T1000 (cell line): ENCODE measurements at places on chromosomes 5 and 9.
A peak's percentile ranks its signal among the peaks of the same experiment; 100 is the strongest.

DNA sequence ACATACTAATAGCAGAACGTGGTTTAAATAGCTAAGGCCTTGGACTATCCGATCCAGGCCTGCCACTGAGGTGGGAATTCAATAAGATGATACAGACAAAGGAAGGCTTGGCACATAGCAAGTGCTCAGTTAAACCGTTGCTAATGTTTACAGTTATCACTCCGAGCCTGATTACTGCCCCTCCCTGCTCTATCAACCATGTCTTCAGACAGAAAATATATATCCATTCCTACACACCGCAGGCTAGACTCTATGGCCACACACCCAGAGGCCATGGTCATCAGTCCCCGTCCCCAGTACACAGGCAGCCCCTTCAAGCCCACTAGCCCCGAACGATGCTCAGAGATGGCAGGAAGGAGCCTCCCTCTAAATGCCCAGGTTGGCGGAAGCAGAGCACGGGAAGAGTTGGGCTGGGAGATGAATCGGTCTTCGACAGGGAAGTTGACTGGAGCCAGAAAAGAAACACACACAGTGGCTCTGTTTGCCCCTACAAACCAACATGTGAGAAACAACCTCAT is 49.7 kb upstream of the STXBP1 start:
- DNase-seq: no peak

DNA sequence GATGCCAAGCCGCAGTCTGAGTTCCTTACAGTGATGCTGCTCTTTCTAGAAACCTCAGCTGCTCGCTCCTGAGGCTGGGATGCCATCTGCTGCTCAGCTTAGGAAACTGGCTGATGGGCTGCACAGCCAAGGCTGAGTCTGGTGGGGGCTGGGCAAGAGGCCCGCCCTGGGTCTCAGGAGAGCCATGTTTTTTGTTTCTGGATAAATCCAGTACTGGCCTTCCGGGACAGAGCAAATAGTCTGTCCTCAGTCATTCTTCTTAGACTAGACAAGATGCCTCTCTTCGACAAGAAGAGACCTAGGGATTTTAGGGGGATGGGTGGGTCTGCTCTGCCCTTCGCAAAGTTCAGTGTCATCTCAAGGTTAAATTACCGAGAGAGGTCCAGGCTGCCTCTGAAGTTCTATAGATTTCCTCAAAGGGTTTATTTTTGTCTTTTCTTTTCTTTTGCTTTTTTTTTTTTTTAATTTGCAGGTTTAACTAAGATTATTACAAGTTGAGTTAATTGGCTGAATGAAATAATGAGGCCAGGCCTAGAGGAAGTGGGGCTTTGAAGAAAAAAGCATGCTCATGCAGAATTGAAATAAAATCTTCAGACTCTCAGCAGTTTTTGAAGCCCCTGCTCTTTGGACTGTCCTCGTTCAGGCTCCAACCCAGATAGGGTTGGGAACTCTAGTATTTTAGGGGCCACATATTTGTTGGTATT is 30.6 kb upstream of the MATR3 start:
- DNase-seq: peak; percentile 71

GRCh38 chr5:73954381-73954780 is 328.4 kb downstream of the ARHGEF28 start:
- no peak for DNase-seq

GRCh38 chr5:163890261-163890660 is 384.8 kb downstream of the MAT2B start:
- no peak for DNase-seq

DNA sequence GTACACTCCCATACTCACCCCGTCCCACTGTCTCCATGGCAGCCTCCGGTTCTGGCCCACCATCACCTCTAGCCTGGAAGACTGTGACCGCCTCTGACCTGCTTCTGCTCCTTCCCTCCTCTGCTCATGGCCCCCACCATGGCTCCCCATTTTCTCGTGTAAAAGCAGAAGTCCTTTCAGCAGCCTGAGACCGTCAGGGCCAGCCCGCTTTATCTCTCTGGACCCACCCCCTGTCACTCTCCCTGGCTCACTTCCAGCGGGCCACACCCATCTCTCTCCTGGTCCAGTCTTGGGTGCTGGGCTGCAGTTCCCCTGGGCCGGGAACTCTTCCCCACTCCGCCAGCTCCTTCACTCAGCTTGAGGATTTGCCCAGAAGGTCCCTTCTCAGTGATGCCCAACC is 96.0 kb upstream of the RUFY1 start:
- no peak for DNase-seq

- DNase-seq: no peak
Measured at GRCh38 chr9:83218411-83219090, 155.6 kb upstream of the RASEF start.

DNA sequence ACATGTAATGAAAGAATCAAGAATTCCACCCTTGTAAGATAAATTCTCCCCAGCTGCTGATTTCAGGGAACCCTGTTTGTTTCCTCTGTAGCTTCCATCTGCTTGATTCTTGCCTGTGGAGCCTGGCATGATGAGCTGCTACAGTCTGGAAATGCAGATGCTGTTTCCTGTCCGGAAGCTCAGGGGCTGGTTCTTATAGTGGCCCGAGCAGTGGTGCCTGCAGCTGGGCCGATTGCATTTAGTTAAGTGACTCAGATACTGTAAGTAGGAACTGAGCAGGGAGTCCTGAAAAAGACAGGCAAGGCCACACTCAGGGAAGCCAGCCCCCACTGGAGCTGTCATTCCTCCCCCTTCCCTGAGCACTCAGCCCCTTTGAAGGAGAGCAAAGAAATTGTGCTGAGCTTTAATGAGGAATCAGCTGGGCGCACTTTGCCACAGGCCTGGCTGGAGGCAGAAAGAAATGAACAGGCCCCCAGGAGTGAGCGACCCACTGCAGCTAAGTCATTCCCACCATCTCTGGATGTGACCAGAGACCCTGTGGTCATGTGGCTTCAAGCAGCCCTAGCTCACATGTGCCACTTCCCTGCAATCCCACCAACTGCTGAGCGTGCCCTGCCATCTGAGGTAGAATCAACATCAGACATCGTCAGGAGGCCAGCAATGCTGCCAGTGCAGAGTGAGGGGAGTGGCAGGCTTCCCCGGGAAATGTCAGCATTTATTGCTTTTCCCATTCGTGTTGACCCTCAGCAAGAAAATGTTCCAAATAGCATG is 206.0 kb upstream of the WWC1 start:
- peak; percentile 40 for DNase-seq

GRCh38 chr9:5389109-5389732 is 48.5 kb downstream of the PLGRKT start:
- DNase-seq: peak; percentile 15

GRCh38 chr9:124448019-124448418 is 2.2 kb upstream of the ADGRD2 start:
- DNase-seq: no peak

- no peak for DNase-seq
Measured at GRCh38 chr5:135150767-135151166, 116.7 kb upstream of the PITX1 start.

- no peak for DNase-seq
Measured at GRCh38 chr9:37309136-37309535, 113.4 kb upstream of the GRHPR start.

DNA sequence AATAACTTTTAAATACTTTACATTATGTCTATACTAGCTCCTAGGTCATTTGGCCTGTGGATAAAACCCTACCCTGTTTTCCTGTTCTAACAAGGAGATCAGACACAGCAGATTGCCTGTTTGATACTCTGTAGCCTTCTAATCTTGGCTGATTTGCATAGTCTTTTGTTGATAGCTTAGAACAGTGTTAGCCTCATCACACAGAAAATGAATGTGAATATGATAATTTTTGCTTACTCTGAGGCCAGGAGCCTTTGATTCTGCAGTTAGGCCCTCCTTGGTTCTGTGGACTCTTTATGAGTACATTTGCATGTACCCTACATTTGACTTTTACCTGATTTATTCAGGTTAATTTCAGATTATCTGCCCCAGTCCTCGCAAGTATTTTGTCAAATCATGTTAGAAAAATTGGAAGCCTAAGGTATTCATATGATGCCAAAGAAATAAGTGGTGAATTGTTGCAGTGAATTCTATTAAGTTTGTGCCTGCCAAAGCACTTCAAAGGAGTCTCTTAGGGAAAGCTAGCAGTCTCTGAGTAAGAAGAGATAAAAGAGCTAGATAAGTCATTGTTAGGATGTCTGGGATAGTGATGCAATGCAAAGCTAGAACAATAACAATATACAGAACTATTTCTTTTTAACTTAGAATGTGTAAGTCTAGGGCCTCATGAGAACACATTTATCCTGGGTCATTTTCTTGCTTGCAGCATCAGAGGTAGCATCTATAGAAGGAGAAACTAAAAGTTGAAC is 56.4 kb downstream of the SCAMP1 start:
- no peak for DNase-seq

DNA sequence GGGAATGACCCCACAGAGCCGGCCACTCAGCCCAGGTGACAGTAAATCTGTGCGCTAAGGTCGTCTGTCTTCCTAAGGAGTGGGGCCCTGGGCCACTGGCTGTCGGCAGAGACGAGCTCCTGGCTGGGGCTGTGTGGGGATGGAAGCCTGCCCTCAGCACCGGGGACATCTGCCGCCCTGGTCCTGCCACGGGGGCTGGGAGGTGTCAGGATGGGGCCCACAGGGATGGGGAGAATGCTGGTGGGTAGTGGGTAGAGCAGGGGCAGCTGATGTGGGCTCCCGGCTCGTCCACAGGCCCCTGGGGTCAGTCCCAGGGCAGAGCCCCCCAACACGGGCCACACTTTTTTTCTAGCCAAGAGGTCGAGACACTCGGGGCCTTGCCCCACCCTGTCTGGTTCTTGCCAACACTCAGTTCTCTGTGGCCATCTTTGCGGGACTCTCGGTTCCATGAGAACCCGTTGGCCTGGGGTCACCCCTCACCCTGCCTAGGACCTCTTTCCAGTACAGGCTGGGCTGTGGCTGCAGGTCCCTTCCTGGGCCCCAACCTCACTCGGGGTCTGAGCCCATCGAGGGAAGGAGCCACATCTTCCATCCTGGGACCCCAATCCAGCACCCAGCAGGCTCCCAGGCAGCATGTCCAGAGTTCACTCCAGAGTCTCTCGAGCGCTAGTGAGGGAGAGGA is 45.0 kb downstream of the DBH start:
- DNase-seq: no peak

DNA sequence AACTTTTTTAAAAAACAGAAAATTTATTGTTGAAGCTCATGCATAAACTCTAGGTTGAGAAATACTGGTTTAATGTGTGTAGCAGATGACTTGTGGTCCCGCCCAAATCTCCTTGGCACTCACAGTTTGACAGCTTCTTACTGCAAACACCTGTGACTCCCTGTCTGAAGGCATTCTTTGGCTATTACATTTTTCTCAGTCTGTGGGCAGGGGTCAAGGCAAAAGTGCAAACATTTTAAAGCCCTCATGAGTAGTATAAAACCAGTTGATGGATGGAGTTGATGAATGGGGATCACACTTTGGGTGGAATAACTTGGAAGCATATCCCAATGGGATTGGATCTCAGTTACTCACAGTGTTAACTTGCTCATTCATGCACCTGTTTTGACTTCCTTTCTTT is 1007.0 kb upstream of the NUDT12 start:
- no peak for DNase-seq

DNA sequence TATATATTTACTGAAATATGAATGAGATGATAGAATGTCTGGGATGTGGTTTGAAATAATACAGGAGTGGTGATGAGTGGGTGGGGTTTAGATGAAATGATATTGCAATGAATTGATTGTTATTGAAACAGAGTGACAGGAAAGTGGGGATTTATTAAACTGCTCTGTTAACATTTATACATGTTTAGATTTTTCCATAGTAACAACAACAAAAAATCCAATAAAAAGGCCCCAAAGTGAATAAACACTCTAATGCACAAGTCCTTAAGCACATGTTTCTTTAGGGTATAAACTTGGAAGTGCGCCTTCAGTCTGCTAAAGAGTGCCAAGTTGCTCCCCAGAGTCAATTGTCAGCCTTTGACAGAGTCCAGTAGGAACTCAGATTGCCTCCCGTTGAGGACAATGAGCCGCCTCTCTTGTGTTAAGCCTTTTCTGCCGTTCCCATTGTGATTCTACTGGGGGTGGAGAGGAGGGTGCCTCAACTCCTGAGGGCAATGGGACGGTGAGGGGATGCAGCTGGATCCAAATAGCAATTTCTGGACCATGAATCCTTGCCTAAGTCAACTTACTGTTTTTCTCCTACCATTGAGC is 112.3 kb downstream of the SLC28A3 start:
- DNase-seq: no peak

- no peak for DNase-seq
Measured at GRCh38 chr5:147659166-147659929, 123.2 kb downstream of the JAKMIP2 start.

DNA sequence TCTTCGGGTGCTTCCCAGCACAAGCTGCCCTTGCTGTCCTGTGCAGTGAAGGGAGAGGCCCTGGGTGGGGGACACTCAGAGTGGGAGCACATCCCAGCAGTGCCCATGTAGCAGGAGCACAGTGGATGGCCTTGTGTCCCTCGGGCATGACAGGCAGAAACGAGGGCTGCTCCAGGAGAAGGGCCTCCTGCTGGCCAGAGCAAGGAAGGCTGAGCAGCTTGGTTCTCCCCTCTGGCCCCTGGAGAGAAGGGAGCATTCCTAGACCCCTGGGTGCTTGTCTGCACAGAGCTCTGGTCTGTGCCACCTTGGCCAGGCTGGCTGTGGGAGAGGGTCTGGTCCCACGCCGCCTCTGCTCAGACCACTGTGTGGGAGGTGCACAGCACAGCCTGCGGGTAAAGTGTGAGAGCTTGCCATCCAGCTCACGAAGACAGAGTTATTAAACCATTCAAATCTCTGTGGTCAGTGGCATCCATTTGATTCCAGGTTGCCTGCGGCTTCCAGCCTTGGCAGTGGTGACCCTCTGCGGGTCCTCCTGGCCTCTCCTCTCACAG is 18.3 kb downstream of the FBXW5 start:
- DNase-seq: no peak

GRCh38 chr9:106481013-106481609 is 381.9 kb upstream of the ZNF462 start:
- no peak for DNase-seq

DNA sequence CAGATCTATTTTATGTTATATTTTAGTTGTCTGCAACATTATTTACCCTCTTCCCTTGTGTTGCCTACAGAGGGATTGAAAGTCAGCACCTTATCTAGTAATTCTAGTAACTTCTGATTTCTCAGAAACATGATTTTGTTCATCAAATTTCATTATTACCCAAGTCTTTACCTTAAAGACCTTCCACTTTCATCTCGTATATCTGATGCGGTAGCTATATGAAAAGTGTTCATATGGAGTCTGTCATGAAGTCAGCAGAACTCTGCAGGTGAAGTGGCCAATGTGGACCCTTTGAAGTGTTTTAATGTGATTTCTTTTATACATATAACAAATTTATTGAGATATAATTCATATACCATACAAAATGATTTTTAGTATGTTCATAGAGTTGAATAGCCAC is 40.0 kb downstream of the SLC44A1 start:
- DNase-seq: no peak

- DNase-seq: no peak
Measured at GRCh38 chr9:37625036-37625757, 25.6 kb upstream of the FRMPD1 start.
